HepG2 (cell line): ENCODE measurements at places on chromosomes 4 and X. TPM values are rescaled to one million over a fixed set of nuclear protein-coding genes. Genes with fewer than 3 reads are reported as not detected.
A peak's percentile ranks its signal among the peaks of the same experiment; 100 is the strongest.

DNA sequence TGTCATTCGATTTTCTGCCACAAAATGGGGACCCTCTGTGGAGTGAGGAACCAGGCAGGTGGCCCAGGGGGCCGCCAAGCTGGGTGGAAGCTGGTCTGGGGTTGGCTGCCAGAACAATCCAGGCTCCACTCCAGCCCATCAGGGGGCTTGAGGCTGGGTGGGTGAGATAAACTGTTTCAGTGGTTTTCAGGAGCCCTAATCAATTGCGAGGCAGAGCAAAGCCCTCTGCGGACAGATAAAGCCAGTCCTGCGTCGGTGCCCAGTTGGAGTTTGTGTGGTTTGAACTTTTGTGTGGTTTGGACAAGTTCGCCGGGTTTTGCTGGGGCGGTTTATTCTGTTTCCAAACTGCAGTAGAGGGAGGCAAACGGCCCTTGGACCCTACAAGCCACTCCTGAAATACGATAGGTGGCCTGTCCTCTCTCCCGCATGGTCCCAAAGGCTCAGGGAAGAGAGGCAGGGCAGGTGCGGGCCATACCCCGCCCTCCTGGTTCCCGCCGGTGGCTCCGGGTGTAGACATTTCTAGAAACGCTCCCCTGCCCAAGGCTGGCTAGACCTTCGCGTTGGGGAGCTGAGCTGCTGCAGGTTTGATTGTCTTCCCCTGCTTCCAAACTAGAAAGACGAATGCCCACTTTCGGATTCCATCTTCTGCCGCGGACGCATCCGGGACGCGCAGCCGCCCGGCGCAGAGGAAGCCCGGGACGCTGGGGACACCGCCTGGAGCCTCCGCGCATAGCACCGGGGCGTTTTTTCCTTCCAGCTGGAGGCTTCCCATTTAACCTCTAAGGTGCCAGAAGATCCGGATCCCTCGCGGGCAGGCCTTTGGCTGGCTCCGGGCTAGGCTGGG lies 169.0 kb upstream of the BCOR start:
- H3K4me1 ChIP-seq, result peaks cover 29% of the 10 kb centered on the region
- H3K4me3 ChIP-seq, result peak overlapping the region; percentile 60
- no peak overlapping the region for H3K27ac ChIP-seq

GRCh38 chr4:84965553-84966381 lies 723 bp downstream of the WDFY3 start:
- H3K4me1 ChIP-seq, result peaks cover 23% of the 10 kb centered on the region
- no peaks in the 10 kb centered on the region for H3K36me3 ChIP-seq
- no peaks in the 10 kb centered on the region for H3K27me3 ChIP-seq
- peak; percentile 14 for DNase-seq
- H3K27ac ChIP-seq, result peak overlapping the region; percentile 82

GRCh38 chr4:140042634-140043033 lies 111.3 kb downstream of the MAML3 start:
- no peaks in the 10 kb centered on the region for H3K36me3 ChIP-seq
- no peaks in the 10 kb centered on the region for H3K27me3 ChIP-seq
- H3K27ac ChIP-seq, result no peak overlapping the region

- no peaks in the 10 kb centered on the region; the same call in 2 of the 3 replicates for H3K36me3 ChIP-seq
- no peak for DNase-seq
Measured at GRCh38 chr4:2248821-2249261, 6.9 kb upstream of the HAUS3 start.

DNA sequence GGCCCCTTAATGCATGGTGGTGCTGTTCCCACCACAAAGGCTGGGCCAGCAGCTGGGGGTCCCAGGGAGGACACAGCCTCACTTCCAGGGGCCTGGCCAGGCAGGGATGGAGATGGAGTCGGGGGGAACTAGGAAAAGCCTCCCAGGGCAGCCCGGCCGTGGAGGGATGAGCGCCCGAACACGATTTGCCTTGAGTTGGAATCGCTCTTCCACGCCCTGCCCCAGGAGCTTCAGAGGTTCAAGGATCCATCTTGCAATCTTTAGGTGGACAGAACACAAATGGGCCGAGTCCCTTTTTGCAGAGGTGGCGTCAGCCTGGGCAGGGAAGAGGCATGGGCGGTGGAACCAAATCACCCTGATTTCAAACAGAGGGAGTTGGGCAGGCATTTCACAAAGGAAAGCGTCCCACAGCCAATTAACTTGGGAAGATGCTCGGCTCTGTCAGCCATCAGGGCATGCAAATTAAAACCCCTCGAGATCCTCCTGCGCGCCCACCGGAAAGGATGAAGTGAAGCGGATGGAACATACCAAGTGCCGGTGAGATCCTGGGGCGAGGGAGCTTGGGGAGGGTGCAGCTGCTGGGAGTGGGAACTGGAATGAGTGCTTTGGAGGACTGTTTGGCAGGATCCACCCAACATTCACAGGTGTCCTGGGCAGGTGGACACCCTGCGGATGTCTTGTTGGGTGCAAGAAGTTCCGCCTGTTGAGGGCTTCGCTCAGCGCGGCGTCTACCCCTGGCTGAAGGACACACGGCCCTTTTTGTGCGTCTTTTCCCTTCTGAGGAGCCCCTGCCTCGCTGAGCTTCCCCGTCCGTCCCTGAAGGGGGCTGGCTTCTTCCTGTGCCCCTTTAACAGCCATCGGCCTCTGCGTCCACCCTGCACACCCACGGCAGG lies 75.7 kb downstream of the HTRA3 start:
- peaks cover 36% of the 10 kb centered on the region; the same call in 2 of the 3 replicates for H3K27me3 ChIP-seq
- no peaks in the 10 kb centered on the region for H3K36me3 ChIP-seq
- H3K27ac ChIP-seq, result no peak overlapping the region
- peaks cover 28% of the 10 kb centered on the region for H3K4me1 ChIP-seq

GRCh38 chrX:38800981-38801845 lies at the start of gene MID1IP1:
MID1IP1 (plus strand) TSS chrX:38801459; CDS start chrX:38804947, 3,488 bp downstream.
- H3K27ac ChIP-seq, result peak within 1 kb of the TSS; percentile 95
- no peaks in the 10 kb centered on the region for H3K27me3 ChIP-seq
- peak; percentile 81 for DNase-seq
- H3K4me1 ChIP-seq, result peaks cover 22% of the 10 kb centered on the region

Gene AREG
- total RNA-seq, result 2.3 and 6.2 TPM in 2 replicates

Gene PDCL2
- not detected in 2 replicates for total RNA-seq

Gene UCHL1
- not detected in 2 replicates for total RNA-seq
